ENCODE measurements at places on chromosomes 7 and 10.

DNA sequence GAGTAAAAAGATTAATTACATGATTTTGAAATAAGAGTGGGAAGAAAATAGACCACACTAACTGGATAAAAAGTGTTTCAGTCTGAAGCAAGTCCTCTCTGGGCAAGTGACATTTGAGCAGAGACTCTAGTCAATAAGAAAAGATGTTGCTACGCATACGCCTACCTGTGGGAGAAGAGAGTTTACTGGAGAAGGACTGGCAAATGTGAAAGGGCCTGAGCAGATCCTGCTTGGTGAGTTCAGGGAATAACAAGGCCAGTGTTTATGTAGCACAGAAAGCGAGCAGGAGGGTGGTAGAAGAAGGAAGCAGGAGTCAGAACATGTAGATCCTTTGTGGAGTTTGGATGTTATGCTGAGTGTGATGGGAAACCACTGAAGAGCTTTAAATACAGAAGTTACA is 43.4 kb downstream of the RAB18 start:
- no peak for DNase-seq

- no peak for DNase-seq
These were observed 280.9 kb upstream of the AKR1E2 start for GRCh38 chr10:4545062-4545461.

DNA sequence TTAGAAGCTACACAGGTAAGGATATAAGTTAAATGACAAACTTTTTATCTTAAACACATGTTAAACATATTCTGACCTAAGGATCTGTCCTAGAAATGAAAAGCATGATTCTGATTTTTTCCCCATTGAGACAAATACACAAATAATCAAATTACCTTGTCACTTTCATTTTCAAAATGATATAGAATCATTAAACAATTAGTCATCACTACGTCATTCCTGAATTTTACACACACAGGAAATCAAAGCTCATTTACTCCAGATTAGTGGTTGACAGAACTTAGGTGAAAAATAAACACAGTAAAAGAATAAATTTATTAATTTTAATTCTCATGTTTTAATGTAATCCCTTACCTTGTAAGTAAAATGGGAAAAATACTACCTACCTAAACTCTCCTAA is 89.0 kb downstream of the AASS start:
- DNase-seq, result no peak

DNA sequence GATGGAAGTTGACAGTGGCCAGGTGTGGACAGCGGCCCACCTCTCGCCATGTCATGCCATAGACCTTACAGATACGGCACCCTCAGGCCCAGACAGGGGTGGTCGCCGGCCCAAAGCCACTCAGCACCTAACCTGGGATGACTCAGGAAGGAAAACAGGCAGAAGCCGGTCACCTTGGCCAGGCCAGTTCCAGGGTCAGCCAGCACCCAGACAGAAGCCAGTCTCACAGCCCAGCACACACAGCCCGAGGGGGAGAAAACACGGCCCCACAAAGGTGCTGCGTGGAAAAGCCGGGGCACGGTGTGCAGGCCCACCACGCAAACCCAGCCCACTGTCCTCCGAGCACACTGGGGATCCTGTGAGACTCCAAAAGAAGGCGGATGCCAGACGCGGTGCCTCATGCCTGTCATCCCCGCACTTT is 95.2 kb upstream of the DNAAF5 start:
- no peak for DNase-seq

DNA sequence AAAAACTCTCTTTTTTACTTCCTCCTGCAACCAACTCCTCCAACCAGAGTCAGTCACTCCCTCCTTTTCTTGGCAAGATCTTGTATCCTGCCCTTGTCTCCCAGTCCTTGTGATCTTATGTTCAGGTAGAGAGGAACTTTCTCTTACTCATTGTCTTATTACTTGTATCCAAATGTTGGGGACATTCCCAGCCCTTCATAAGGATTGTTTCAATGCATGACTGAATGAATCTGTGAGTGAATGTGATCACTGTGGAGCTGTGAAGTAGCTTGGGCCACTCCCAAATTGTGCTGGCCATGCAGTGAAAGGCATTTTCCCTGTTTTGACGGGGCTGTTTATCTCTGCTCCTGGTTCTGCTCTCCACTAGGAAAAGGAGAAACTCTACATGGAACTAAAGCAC is 93.7 kb downstream of the CFAP58 start:
- DNase-seq, result no peak

GRCh38 chr10:118012952-118013525 is 33.7 kb downstream of the RAB11FIP2 start:
- DNase-seq, result no peak

GRCh38 chr7:6026011-6026819 is 5.0 kb upstream of the ANKRD61 start:
- peak; percentile 82 for DNase-seq

DNA sequence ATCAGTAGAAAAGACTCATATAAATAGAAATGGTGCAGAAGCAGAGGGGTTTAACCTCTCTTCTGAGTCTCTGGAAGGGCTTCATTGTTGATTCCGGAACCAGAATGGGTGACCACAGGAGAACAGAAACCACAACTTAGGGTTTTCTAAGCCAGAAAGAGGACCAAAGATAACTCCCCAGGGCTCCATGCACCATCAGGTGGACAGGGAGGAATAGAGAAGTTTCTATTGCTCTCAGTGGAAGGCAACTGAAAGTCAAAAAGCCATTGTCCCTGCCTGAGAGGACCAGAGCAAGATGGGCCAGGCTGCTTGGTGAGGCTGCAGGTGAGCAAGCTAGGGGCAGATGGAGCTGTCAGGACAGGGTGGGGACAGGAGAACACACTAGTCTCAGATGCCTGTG is 14.6 kb upstream of the NPS start:
- no peak for DNase-seq

GRCh38 chr10:68332259-68333057 is at the start of gene PBLD:
Gene PBLD, minus strand, starts transcription at chr10:68332928. Its CDS starts 26,084 bp downstream, at chr10:68306844.
- peak; percentile 76 for DNase-seq

DNA sequence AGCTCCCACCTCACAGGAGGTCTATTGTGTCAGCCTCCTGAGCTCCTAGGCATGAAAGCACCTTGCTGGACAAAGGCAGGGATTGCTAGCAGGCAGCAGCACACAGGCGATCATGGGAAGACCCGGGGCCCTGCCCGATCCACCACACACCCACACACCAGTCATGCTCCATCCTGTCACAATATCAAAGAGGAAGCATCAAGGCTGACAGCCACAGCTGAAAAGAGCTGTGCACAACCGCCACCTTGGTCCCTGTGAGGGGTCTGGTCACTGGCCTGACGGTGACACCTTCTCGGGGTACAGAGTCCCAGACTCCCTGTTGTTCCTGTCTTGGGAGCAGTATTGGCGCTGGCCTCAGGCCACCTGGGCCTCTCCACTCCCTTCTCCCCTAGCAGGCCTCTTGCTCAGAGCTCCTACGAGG is 89.7 kb upstream of the RET start:
- DNase-seq, result no peak

DNA sequence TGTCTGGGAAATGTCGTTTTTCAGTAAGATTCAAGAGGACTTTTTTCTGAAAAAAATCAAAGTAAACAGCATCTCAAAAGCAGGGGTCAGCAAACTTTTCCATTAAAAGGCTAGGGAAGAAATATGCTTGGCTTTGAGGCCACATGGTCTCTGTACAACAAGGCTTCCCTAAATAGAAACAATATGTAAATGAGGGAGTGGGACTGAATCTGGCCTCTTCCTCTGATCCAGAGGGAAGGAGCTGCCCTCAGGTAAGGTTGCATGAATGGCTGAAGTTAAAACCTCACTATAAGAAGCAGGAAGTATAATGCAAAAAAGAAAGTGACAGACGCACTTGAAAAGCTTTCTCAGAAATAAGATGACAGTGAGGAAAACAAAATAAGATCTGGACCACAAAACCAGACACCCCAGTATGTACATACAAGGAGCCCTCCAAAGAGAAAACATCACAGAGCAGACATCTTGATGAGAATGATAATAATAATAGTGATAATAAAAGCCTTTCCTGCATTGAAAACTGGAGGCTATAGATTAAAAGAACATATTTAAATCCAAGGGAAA is 115.2 kb downstream of the PLXNA4 start:
- DNase-seq, result no peak

DNA sequence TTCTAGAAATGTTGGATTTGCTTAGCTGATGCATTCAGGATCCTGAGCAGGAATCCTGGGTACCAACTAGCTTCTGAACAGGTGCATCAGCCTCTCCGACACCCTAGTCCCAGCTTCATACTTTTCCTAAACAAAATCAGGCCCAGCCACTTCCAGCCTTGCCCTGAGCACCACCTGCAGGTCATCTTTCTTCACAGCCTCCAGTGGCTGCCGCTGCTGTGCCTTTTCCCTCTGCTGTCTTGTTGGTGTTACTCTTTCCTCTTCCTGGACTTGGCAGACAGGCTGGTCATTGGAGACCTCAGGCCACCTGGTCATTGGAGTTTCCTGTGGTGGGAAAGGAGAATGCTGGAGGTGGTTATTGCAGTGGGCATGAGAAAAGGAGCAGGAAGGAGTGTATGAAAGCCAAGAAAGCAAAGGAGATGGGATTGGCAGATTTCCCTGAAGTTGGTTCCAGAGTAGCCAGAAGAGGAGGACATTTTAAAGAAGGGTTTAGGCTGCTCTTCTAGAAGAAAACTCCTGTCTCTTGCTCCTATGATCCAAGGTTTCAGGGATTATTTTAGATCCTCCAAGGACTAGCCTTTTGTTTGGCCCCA is 48.2 kb upstream of the NFKB2 start:
- peak; percentile 49 for DNase-seq

- DNase-seq, result no peak
These were observed 70.0 kb upstream of the PRSS58 start for GRCh38 chr7:142327628-142328405.

DNA sequence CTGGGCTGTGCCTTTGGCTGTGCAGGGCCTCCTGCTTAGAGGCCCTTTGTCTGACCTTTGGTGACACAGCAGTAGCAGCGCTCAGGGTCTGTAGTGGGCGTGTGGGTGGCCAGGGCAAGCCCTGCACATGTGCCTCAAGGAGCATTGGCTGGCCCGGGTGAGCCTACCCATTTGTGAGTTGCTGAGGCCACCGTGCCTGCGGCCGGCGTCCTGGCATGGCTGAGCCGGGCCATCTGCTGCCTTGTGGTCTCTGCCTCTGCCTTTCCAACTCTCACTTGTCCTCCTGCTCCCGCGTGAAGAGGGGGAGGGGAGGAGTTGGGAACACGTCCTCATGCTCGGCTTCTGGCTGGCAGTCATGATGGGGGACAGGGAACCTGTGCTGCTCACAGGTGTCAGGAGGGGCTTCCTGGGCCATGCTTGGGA is 9.2 kb upstream of the ORAI2 start:
- no peak for DNase-seq

GRCh38 chr10:100223879-100224278 is 5.5 kb downstream of the CHUK start:
- no peak for DNase-seq

GRCh38 chr10:9427209-9427608 is 1372.7 kb downstream of the GATA3 start:
- no peak for DNase-seq
